ENCODE measurements at places on chromosomes 7 and 10.

DNA sequence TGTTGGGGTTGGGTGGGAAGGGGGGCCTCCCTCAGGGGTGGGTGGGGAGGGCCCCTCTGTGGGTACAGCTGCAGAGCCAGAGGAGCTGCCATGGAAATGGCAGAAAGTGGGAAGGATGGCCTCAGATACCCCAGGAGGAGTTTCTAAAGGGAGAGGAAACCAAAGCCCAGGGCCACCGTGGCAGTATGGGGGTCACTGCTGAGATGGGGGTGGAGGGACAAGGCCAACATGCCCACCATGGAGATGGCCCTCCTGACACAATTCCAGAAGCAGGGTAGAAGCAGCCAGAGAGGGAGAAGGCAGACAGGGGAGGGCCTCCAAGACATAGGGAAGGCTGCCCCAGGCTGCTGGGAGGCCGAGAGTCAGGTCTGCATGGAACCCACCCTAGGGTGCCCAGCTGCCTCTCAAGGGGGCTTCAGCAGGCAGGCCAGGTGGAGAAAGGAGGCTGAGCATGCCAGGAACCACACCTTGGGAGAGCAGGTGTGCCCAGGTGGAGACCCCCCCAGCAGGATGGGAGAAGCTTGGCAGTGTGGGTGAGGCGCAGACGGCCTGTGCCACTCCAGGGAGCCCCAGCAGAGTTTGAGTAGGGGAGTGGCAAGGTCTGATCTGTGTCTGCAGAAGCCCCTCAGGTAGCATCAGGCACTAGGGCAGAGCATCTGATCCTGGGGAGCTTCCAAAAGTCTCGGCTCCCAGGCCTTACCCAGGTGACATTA, 146.8 kb downstream of the ARHGAP22 start:
- no peak for DNase-seq

GRCh38 chr7:112965506-112965905, 121.1 kb downstream of the GPR85 start:
- no peak for DNase-seq

GRCh38 chr7:19677180-19677579, 31.7 kb downstream of the POLR1F start:
- no peak for DNase-seq

GRCh38 chr10:17144757-17145156, 15.1 kb upstream of the CUBN start:
- DNase-seq, result no peak

DNA sequence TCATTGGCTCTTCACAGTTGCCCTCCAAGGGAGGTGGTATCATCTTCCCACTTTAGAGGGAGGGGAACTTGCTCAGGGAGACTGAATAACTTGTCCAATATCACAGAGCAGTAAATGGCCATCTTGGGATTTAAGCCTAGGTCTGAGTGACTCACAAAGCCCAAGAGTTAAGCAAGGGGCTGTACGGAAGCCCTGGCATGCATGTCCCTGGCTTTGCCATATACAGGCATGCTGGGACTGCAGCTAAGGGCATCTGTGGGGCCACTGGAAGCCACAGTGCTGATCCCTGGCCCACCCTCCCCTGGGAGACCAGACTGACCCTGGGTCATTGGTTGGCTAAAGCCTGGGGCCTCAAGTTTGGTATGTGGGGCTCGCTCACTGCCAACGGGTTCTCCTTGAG, 3.1 kb downstream of the VSIR start:
- DNase-seq, result no peak

- DNase-seq, result no peak
Observed at GRCh38 chr10:82811621-82812020, 936.6 kb downstream of the NRG3 start.

- DNase-seq, result no peak
Observed at GRCh38 chr10:113480081-113480360, 72.8 kb upstream of the HABP2 start.

GRCh38 chr7:41975849-41976248, 261.2 kb downstream of the GLI3 start:
- DNase-seq, result no peak

DNA sequence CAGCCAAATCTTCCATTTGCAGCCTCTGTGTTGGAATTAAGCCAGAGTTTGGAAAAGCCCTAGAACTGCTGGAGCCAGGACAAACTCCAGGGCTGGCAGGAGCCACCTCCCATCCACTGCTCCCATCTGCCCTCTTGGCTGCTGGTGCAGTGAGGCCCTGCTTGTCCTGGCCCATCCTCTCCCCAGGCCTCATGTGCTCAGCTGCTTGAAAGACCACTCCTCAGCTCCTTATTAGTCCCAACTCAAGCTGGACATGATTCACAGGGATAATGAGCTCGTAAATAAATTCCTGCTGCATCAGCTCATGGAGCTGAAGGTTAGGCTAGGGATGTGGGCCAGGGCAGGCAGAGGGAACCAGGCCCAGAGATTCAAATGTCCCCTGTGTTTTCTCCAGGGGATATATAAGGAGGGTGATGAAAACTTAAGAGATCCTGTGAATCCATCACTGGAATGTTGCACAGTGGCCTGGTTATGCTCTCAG, 282.8 kb downstream of the RPS24 start:
- DNase-seq, result no peak

GRCh38 chr7:37201003-37201875, 247.4 kb downstream of the ELMO1 start:
- peak; percentile 55 for DNase-seq

DNA sequence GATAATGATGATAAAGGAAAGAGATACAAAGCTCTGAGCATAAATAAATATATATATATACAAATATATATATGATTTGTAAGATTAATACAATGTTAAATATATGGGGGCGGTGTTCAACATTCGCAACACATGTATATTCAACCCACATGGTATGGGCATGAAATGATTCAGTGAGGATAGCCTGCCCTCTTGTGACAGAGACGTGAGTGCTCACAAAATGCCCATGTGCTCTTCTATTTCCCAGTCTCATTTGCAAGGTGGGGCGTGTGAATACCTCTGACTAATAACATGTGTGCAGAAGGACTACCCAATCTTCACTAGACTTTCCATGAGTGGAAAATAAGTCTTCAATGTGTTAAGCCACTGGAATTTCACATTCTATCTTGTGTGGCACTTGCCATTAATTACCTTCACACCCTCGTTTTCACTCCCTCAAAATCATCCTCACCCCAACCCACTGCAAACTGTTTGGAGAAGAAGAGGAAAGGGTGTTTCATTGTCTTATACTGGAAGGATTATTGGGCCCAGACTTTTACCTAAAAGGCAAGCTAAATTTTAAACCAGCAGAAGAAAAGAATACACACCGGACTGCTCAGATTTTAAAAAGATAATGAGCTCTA, 26.9 kb downstream of the ASAH2 start:
- DNase-seq, result peak; percentile 62

DNA sequence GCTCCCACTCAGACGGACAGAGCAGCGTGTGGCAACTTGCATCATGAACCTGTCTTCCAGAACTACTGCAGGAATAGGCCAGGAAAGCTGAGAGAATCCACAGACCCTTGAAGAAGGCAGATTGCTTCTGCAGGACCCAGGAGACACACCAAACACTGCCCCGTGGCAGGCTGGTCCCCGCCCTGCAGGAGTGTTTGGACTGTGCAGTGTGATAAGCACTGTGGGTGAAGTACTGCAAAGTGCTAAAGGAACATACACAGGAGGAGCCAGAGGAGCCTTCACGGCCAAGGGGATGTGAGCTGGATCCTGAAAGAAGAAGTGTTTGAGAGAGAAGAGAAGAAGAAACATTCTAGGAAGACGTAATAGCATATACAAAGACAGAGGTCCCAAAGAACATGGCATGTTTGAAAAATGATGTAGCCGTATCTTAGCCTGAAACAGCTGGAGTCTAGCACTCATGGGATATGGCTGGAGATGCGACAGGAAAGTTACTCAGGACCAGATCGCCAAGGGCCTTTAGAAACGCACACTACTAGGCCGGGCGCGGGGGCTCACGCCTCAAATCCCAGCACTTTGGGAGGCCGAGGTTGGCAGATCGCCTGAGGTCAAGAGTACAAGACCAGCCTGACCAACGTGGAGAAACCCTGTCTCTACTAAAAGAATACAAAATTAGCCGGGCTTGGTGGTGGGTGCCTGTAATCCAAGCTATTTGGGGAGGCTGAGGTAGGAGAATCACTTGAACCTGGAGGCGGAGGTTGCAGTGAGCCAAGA, 96.9 kb upstream of the RHEB start:
- DNase-seq, result no peak

- no peak for DNase-seq
Observed at GRCh38 chr10:34141032-34141680, 673.9 kb downstream of the PARD3 start.

DNA sequence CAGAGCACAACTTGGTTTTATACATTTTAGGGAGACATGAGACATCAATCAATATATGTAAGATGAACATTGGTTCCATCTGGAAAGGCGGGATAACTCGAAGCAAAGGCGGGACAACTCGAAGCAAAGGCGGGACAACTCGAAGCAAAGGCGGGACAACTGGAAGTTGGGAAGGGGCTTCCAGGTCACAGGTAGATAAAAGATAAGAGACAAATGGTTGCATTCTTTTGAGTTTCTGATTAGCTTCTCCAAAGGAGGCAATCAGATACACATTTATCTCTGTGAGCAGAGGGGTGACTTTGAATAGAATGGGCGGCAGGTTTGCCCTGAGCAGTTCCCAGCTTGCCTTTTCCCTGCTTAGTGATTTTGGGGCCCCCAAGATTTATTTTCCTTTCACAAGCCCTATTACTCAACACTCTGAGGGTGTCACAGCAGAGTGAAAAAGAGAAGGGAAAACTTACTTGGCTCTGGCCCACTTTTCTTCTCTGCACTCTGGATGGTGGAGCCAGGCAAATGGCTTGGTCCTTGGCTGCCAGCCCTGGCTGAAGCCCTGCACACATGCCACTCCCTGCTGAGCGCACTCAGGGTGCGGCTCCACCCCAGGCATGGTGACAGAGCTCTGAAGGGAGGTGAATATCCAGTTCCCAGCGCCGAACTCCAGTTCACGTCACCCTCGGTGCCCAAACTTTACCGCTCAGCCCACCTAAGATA, 46.7 kb downstream of the PARD3 start:
- no peak for DNase-seq

- no peak for DNase-seq
Observed at GRCh38 chr10:27225642-27226257, 14.8 kb downstream of the ACBD5 start.

DNA sequence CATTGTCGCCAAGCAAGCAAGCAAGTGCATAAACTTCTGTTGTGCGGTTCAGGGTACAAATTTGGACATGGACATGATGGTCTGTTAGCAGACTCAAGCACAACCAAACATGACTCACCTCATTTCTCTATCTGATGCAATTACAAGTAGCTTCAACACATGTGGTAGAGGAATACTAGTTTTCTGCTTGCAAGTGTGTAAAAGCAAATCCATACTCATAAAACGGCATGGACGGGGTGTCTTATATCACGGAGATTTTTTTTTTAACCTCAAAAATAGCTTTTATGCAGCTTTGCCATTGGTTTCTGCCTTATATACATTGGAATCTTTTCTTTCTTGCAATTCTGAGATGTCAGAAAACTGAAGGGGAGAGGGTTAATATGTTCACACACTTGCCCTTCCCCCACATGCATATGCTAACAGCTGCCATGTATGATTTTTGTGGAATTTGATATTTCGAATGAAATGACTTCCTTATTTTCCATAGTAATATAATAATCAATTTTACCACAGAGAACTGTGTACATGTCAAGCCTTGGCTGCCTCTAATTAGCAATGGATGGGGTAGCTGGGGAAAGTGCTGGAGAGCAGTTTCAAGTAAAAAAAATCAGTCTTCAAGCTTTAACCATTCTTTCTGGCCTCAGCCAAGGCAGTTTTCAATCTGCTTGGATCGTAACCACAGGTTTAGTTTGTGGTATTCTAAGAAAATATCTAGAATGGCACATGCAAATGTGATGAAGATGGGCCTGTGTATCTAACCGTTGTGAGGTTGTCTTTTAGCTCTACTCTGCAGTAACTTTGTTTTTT, 106.0 kb upstream of the PDCD4 start:
- no peak for DNase-seq

GRCh38 chr7:137694405-137694804, 152.4 kb downstream of the DGKI start:
- DNase-seq, result no peak

- no peak for DNase-seq
Observed at GRCh38 chr7:133763076-133763640, 364.0 kb upstream of the LRGUK start.

- no peak for DNase-seq
Observed at GRCh38 chr7:41581041-41581440, 121.8 kb downstream of the INHBA start.

- no peak for DNase-seq
Observed at GRCh38 chr10:75043256-75044131, 68.0 kb upstream of the SAMD8 start.

- DNase-seq, result no peak
Observed at GRCh38 chr7:55094092-55094690, 75.4 kb downstream of the EGFR start.

DNA sequence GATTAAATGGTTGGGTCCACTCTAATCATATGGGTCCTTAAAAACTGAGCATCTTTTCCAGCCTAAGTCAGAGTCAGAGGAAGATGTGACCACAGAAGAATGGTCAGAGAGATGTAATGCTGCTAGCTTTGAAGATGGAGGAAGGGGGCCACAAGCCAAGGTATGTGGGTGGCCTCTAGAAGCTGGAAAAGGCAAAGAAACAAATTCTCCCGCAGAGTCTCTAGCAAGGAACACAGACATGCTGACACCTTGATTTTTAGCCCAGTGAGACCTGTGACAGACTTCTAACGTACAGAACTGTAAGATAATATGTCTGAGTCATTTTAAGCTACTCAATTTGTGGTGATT, 1.5 kb upstream of the EXOC6 start:
- DNase-seq, result no peak

DNA sequence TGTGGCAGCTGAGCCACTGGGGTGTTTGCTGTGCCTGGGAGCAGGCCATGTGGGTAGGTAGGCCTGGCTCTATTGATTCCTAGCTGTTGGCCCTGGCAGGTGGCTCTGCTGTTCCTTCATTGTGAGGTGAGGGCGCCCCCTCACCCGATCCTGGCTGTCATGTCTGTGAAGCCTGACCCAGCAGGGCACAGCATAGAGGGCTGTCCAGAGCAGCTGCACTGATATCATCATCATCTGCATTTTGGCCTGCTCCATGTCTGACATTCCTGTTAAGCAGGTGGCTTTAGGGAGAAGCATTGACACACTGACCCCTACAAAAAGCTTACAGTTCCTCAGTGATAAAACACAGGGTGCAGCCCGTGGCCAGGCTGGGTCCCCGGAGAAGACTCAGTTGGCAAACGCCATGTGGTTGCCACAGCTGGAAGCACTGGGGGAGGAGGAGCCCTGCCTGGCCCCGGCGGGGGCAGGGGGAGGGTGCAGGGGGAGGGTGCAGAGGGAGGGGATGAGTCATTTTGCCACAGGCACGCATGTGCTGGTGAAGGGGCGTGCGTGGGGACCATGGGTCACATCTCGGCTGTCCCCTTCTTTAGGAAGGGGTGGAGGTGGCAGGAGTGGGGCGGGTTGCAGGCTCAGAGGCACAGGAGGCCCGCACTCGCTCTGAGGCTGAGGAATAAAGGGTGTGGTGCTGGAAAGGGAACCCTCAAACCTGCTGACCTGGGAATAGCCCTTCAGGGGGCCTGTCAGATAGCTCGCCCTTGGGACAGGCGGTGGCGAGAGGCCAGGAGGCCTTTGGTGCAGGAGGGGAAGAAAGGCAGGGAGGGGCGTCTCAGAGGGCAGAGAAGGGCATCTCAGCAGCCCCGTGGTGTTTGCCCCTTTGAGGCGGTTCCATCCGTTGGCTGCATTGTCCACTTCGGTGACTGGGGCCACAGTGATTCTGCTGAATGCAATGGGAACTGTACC, 31.6 kb downstream of the IKZF1 start:
- peak; percentile 55 for DNase-seq

Measured in hematopoietic multipotent progenitor cell treated with erythropoietin and hydrocortisone succinate and interleukin-3 and kit ligand, for 17 days (in vitro differentiated cells).